CD4-positive, alpha-beta T cell treated with Interleukin-4 for 4 hours (primary cell): ENCODE measurements at places on chromosomes 7 and 10.

DNA sequence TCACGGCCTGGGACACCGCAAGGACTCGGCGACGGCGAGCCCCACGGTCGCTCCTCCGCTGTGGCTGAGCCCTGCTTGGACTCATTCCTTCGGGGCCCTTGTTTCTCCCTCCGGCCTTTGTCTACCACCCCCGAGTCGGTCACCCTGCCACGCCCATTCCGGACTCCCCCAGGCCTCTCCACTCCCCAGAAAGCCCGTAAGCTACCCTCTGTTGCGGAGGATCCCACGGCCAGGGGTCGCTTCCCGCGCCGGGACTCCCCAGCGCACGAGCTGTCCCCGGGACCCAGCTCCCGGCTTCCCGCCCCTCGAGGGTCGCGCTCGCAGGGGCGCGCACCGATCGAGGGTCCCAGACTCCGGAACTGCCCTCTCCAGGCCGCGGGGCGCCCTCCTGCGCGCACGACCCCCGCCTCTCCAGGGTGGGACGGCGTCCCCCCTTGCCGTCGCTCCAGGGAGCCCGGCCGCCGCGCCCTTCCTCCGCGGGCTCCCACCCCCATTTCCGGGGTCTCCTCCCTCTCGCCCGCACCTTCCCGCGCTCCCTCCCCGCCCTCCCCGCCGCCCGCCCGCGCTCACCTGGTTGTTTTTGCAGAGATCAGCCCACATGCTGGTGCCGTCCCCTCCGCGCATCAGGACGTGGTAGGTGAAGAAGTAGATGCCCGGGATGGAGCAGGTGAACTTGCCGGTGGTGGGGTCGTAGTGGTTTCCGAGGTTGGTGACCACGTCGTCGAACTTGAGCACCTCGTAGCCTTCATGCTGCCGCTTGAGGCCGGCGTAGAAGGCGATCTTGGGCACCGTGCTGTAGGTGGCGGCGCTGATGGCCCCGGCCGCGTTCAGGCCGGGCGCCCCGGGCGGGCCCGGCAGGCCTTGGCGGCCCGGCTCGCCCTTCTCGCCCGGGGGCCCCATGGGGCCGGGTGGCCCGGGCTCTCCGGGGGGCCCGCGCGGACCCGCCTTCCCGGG, 1.5 kb downstream of the C1QL3 start:
- DNase-seq, result no peak

DNA sequence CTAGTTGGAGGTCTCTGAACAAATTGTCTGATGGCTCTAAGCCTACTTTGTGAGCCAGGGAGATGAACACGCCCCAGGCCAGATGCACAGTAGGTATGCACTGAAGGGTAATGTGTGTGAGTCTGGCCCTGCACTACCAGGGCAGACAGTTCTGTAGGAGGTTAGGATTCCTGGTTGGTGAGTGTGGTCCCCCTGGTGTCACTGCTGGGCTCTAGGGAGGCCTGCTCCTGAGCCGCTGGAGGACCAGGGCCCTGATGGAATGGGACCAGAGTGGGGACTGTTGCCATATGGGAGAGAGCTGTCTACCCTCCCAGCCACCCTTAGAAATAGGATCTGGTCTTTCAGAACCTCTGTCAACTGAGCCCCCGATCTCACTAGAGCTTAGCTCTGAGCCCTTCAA, 42.0 kb downstream of the CDH23 start:
- DNase-seq, result no peak

DNA sequence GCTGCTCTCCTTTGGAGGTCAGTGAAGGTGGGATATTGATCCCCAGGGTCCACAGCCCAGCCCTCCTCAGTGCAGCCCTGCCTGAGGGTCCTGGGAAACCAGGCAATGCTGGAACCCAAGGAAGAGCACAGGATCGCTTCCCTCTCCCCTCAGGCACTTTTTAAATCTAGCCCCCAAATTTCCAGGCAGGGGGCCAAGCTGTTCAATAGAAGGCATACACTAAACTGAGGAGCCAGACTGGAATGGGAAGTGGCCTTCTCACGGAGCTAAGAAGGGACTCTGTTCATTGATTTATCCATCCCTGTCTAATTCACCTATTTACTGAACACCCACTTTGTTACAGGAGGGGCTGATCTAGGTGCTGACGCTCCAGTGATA, 60.3 kb downstream of the GLI3 start:
- no peak for DNase-seq

DNA sequence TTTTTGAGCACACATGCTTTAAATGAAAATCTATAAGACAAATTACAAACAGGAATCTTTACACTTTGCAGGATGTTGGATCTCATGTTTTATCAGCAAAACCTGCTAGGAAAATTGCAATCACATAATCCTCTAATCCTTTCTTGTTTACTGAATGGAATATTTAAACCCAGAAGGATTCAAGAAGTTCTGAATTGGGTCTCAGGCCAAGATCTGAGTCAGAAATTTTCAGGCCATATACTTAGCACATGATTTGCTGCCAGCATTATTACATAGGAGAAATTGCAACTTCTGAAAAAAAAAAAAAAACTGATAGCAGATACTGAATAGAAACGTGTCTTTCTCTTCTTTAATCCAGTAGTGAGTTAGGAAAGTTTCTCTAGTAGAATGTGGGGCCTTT, 1005.3 kb upstream of the POT1 start:
- DNase-seq, result no peak

- peak; percentile 79 for DNase-seq
These were observed 4.2 kb upstream of the CCM2 start for GRCh38 chr7:44995555-44996493.

- no peak for DNase-seq
These were observed 99.7 kb upstream of the DDC start for GRCh38 chr7:50664937-50665336.

- DNase-seq, result no peak
These were observed 134.2 kb downstream of the SLC25A13 start for GRCh38 chr7:96187735-96188134.

DNA sequence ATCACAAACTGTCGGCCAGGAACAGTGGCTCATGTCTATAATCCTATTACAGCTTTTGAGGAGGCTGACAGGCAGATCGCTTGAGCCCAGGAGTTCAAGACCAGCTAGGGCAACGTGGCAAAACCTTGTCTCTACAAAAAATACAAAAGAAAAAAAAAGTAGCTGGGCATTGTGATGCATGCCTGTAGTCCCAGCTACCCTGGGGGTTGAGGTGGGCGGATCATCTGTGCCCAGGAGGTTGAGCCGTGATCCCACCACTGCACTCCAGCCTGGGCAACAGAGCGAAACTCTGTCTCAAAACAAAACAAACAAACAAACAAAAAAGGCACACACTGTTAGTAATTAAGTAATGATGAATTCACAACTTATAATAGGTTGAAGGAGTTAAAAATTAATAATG, 441.5 kb upstream of the PCDH15 start:
- no peak for DNase-seq

GRCh38 chr10:113511419-113511818, 41.4 kb upstream of the HABP2 start:
- DNase-seq, result no peak

GRCh38 chr10:101575580-101576210, 12.4 kb downstream of the POLL start:
- DNase-seq, result no peak

DNA sequence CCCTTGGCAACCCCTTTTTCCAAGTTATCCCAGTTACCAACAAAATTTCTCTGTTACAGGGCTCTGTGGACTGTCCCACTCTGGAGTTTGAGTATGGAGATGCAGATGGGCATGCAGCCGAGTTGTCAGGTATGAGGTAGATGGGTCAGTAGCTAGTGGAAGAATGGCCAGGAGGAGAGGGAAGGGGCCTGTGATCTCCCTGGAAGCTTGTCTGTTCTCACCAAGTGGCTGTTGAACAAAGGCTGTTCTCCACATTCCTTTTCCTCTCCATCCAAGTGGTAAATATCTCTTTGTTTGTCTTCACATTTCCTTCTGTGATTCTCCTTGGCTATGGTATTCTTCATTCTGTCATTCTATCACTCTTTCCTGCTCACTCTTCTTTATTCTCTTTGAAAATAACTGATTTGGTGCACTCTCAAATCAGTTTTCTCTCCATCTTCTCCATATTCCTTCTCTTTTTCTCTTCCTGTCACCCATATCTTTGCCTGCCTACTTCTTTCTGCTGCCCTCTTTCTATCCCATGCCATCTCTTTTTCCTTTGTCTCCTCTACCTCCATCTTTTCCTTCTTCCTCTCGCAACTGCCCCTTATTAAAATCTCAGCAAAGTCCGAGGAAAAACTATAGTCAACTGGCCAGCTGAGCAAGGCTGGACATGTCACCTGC, 5.9 kb downstream of the STRIP2 start:
- DNase-seq, result no peak

GRCh38 chr10:29228562-29228961, 60.3 kb upstream of the LYZL1 start:
- DNase-seq, result no peak

DNA sequence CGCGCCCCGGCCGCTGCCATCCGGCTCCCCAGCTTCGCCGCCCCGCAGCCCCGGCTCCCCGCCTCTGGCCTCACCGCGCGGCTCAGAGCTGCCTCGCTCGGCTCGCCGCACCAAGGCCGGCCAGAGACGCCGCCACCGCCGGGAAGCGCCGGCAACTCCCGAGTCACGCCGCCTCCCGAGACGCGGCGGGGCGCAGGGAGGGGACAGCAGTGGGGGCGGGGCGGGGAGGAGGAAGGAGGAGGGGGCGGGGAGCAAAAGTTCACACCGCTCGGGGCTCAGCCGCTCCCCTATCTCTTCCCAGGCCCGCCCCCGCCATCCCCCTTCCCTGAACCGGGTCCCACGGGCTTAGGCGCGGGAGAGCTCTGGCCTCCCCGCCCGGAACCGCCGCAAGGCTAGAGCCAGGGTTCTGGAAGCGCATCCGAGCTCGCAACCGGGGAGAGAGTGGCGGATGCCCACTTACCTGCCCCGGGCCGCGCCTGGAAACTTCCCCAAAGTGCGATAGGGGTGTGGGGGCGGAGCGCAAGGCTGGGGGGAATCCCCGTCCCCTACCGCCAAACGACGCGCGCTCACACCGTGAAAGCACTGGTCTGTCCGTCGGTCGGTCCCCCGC, 1.0 kb downstream of the CHST15 start:
- no peak for DNase-seq

GRCh38 chr7:51426163-51426562, 109.6 kb upstream of the COBL start:
- no peak for DNase-seq

DNA sequence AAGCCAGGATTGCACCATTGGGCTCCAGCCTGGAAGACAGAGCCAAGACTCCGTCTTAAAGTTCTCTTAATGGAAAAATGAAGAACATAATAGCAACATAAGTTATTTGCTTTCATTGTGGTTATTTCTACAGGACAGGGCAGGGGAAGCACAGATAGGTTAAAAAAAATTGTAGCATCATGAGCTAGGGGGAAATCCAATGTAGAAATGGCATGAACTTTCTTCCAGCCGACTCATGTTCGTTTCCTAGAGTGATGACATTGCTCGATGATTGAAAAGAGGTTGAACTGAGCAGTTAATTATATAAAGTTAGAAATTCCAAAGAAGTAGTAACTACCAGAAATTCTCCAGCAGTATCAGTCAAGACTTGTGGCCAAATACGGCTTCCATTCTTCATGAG, 64.9 kb downstream of the DAGLB start:
- no peak for DNase-seq

DNA sequence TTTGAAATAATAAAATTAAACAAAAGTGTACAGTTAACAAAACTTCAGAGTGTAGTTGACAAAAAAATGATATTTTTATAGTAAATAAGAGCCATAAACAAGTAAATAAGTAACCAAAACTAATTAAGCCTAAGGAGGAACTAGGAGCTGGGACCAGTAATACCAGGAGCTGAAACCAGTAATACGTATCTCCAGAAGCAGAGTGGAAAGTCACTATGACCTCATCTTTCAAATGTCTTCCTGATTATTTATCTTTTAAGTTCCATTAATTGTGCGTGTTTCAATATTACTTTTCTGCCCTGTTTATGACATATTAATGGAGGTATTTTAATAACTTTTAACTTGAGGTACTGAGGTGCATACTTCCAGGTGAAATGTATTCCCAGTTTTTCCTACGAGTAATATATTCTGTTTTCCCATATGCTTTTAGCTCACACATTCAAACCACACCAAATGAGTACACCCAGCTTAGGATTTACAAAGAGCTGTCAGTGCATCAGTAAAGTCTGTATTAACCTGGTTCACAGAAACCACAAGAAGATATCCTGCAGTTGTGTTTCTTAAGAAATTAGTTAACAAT, 283.7 kb upstream of the HGF start:
- DNase-seq, result no peak

- DNase-seq, result no peak
These were observed 1.3 kb upstream of the BLVRA start for GRCh38 chr7:43757073-43757720.

GRCh38 chr10:58764087-58764747, 251.5 kb downstream of the BICC1 start:
- DNase-seq, result no peak

- DNase-seq, result no peak
These were observed 59.8 kb downstream of the CSGALNACT2 start for GRCh38 chr10:43197834-43198681.
